SK-N-MC (cell line): ENCODE measurements at places on chromosomes 4 and X.

DNA sequence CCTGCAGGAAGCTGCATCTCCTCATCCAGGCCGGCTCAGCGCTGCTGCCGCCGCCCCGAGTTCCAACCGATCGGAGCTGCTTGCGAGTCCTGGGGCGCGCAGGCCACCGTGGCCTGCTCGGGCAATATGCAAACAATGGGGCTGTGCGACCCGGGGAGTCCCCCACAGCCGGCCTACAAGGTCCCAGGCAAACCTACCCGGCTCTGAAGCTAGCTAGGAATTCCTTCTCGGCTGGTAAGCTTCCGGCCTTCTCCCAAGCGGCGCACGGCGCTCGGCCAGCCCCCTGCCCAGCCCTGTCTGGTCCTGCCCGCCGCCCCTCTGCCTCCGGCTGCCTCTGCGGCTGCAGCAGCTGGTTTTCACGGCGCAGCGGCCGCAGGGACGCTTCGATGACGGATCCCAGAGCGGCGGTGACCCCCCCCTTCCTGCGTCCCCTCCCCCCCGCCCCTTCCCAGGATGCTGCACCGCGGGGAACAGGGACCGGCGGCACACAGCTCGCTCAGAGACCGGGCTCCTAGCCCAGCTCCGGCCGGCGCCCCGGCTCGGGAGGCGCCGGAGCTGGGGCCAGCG is 59.4 kb downstream of the TSC22D3 start:
- DNase-seq = no peak

GRCh38 chr4:180539284-180539683 is 1703.9 kb upstream of the TENM3 start:
- no peak for DNase-seq

- no peak for DNase-seq
These were observed 40.0 kb downstream of the CDS1 start for GRCh38 chr4:84622959-84623358.

- DNase-seq = no peak
These were observed 423.6 kb downstream of the ANKRD50 start for GRCh38 chr4:124288706-124289486.

DNA sequence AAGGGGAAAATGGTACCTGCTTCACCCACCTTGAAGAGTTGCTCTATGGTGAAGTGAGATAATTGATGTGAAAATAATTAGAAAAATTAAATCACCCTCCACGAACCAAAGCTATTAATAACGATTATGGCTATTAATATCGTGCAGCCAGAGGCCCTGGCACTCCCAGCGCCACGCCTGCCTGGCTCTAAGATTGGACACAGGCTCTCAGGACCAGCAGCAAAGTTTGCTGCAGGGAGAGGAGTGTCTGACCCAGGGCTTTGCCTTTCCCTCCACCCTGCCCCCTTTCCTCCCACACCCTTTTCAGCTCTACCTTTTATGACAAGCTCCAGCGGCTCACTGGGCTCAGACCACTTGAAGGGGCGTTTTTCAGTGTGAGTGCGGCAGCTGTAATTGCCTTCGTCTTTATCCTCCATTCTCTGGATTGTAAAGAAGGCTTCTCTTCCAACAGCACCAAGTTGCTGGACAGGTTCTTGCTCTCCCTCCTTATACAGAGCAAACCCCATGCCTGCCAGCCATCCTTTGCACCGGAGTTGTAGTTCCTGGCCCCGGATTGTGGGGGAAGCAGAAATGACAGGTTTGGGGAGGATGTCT is 11.5 kb downstream of the IGSF1 start:
- no peak for DNase-seq

DNA sequence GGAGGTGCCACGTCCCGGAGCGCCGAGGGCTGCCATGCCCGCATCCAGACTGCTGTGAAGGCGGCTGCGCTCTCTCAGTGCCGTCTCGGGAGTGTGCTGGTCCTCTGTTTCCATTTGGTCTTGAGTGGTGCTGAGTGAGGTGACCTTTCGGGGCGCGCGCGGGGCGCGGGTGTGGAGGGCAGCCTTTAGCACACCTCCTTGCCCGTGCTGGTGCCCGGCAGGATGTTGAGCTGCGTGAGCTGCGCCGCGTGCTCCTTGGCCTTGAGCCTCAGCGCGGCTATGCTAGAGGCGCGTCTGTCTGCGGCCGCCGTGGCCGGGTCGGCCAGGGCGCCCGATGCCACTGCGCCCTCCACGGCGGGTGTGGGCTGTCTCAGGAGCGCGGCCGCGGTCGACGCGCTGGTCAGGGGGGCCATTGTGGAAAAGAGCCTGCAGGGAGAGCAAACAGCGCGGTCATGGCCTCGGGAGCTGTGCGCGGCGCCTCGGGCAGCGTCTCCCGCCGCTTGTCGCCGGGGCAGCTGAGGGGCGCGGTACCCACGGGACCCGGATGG is 11.2 kb downstream of the ARX start:
- DNase-seq = no peak

GRCh38 chr4:66647926-66648325 is 897.4 kb downstream of the CENPC start:
- DNase-seq = no peak

DNA sequence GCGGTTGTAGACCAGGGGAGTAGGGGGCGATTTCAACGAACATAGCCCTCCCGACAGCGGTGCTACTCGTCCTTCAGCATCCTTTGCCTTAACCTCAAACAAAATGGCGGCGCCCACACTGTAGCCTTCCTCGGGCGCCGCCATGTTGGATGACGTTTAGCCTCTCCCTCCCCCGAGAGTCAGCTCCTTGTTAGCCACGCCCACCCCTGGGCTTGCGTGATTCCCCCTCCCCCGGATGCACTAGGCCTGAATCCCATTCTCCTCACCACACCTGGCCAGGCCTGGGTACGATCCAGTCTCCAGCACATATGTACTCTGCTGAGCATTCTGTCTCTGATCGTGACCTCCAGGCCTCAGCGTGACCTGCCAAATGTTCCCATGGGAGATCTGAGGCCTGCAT is 49.0 kb upstream of the ZNF157 start:
- DNase-seq = no peak

DNA sequence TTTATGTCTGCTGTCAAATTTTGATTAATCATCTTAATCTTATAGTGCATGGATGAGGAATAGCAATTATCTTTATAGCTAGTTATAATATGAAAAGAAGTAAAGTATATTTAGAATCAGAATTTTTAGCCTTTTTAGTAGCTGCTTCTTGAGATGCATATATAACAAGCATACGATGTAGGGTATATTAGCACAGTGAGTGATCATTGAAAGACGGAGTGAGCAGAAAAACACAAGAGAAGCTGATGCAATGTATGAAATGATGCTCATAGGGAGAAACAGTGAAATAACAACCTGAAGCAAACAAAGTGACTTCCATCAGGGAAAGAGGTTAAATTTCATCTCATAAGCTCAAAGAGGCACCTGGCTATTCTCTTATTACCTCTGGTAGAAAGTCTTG is 77.0 kb downstream of the GLRA3 start:
- DNase-seq = no peak

DNA sequence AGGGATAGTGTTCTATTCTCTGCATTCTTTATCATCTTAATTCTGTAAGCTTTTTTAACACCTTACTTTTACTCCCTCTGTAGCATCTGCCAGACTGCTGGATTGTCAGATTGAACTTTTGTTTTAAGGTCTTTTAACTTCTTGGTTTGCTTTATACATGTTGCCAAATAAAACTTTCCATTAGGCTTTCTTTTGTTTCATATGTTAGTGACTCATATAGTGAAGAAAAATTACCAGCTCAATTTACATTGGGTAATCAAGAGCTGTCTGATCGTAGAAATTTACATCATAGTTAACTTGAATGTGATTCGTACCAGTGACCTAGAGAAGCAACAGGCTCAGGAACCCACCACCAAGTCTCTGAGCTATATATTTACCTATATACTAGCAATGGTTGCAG is 28.5 kb upstream of the KLHL4 start:
- DNase-seq = no peak

- DNase-seq = no peak
These were observed 28.9 kb downstream of the CYTL1 start for GRCh38 chr4:4990329-4990728.

GRCh38 chrX:23699636-23700194 is 32.4 kb downstream of the PRDX4 start:
- DNase-seq = no peak

DNA sequence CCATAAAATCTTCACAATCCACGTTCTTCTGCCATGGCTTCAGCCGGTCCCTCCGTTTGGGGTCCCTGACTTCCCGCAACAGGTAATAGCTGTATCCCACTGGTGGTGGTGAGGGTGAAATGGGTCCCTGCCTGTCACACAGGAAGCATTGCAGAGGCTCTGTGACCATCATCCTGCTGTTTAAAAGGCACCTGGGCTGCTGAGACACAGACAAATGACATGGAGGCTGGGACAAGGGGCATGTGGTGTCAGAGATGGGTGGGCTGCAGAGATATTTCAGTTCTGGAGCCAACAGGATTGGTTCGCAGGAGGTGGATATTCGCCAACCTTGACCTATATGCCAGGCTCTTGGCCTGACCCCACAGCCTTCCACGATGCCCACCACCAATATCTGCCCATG is 82.1 kb downstream of the JAKMIP1 start:
- no peak for DNase-seq

- no peak for DNase-seq
These were observed 804.6 kb upstream of the TENM3 start for GRCh38 chr4:181438641-181439040.

- DNase-seq = no peak
These were observed 254.5 kb upstream of the RPS6KA3 start for GRCh38 chrX:20521222-20521621.

GRCh38 chr4:10832806-10833628 is 148.4 kb upstream of the CLNK start:
- DNase-seq = no peak

GRCh38 chr4:164484551-164484950 is 269.4 kb upstream of the SMIM31 start:
- DNase-seq = no peak

GRCh38 chr4:110046588-110047049 is 133.9 kb downstream of the EGF start:
- no peak for DNase-seq

DNA sequence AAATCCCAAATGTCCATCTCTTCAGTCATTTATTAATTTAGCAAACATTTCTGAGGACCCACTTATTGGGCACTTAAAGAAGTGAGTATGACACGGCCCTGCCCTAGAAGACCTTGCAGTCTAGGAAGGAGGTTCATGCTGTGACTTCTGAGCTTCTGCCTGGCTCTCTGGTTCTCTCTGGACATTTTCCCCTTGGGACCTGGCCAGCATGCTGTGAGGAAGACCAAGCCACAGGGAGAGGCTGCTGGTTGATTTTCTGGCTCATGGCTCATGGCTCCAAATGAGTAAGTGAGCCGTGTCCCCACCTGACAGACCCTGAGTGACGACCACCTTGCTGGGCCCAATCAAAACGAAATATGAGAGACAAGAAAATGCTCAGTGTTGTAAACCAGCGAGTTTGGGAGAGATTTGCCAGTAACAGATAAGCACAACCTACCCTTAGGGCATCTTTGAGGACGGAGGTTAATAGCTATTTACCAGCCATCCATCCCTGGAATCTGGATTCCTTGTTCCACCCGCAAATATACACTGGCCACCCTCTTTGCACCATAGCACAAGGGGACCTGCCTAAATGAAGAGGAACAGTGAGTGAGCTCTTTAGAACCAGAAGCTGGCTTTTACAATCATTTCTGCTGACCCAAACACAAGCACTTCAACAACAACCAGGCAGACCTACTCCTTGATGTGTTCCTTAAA is 876 bp downstream of the MPP1 start:
- DNase-seq = no peak

DNA sequence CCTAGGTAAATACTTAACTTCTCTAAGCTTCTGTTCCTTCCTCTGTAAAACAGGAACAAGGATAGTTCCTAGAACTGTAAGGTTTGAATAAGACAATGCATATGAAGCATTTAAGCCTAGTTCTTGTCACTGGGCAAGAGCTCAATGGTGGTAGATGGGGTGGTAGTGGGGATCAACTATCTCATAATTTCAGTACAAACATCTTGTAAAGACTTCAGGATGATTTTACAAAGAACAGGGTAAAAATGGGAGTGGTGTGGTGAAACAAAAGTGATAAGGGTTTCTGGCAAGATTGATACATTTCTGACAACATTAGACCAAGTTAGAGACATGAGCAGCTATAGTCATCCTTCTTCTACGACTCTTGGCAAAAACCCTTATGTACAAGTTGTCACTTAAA is 137.8 kb downstream of the SCFD2 start:
- no peak for DNase-seq

DNA sequence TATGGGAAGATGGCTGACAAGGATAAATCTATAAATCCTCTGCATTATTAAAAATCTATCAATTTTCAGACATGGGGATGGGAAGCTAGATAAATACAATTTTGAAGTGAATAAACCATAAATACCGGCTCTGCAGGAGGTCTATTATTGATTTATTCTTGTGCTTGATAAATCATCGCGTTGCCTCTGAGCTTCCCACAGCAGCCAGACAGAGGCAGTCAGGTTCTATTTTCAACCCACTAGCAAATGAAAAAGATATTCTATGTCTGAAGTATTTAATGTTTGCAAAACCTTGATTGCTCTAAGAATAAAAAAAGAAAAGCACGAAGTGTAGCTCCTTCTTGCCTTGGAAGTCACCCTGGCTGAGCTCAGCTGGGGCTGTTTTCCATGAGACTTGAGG is 216.2 kb downstream of the DHRSX start:
- DNase-seq = no peak

- DNase-seq = no peak
These were observed 165.2 kb downstream of the CORIN start for GRCh38 chr4:47672696-47673095.

- DNase-seq = no peak
These were observed 77.2 kb upstream of the TLR3 start for GRCh38 chr4:185991770-185992169.

DNA sequence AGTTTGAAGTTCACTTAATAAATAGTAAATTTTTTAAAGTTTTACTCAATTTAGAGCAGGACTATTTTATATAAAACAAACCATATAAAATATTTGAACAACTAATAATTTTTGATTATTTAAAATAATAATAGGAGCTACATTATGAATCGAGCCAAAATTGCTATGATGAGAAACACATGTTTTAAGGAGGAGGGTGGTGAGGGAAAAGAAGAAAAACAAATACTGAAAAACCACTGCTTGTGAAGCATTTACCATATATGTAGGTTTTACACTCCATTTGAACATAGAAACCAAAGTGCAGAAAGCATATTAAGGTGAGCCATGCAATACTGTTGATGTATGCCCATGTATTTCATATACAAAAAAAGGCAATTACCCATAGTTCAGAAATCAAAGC is 448.9 kb downstream of the FSTL5 start:
- no peak for DNase-seq

DNA sequence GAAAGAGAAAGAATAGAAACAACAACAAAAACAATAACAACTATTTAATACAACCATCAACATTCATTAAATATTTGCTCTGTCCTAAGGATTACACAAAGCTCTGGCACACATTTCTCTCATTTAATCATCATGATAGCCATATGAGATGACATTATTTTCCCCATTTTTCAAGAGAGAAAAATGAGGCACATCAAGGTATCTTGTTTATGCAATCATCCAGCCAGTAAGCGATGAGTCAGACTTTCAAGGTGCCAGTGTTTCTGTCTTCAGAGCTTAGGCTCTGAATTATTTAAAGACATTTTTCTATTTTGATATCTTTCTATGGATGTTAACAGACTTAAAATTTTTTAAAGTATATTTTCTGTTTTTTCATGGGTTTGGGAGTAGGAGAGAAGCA is 541.8 kb upstream of the SMIM31 start:
- no peak for DNase-seq
